ENCODE measurements at places on chromosomes 12 and 14.

GRCh38 chr12:49937639-49938300 lies 12.8 kb upstream of the AQP2 start:
- no peak for DNase-seq

GRCh38 chr12:39443081-39443928 lies at the start of gene KIF21A:
KIF21A (minus strand) TSS chr12:39443120; CDS start chr12:39442970, 150 bp downstream.
- peak; percentile 83 for DNase-seq

DNA sequence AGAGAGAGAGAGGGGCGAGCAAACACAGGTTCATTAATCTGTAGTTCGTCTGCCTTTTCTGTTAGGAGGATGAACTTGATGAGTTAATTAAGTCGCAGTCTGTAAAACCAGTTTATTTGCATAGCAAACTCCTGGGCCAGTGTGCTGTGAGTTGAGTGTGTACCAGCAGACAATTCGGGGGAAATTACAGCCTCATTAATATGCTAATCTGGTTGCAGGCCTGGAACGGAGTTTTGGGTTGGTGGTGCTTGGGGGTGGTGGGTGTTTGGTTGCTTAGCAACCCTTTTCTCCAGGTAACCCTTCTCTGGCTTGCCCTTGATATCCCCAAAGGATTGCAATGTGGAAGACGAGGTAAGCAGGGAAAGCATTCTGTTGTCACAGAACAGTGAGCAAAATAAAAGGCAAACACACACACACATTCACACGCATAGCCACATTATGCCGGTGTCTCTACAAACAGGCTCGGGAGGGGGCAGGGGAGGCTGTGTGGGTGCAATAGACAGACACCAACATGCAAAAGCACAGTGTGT lies 29.2 kb upstream of the LHX5 start:
- DNase-seq = no peak

- DNase-seq = no peak
These were observed 40.1 kb downstream of the ZNF664 start for GRCh38 chr12:124013073-124013472.

- no peak for DNase-seq
These were observed 66.5 kb downstream of the BHLHE41 start for GRCh38 chr12:26058308-26058707.

DNA sequence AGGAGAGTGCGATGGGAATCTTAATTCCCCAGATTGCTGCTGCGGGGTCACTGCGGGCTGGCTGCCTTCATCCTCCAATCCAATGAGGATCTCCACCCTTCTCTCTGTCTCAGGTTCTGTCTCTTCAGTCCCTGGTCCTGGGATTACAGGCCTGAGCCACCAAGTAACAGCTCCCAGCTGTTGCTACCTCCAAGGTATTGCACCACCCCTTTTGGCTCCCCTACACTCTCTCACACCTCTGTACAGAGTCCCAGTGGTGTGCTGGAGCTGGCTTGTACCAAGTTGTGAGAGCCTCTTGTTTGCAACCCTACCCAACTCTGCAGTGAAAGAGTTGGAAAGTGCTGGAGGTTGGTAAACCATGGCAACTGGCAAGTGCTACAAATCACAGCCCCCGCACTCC lies 10.0 kb upstream of the RILPL1 start:
- DNase-seq = no peak

DNA sequence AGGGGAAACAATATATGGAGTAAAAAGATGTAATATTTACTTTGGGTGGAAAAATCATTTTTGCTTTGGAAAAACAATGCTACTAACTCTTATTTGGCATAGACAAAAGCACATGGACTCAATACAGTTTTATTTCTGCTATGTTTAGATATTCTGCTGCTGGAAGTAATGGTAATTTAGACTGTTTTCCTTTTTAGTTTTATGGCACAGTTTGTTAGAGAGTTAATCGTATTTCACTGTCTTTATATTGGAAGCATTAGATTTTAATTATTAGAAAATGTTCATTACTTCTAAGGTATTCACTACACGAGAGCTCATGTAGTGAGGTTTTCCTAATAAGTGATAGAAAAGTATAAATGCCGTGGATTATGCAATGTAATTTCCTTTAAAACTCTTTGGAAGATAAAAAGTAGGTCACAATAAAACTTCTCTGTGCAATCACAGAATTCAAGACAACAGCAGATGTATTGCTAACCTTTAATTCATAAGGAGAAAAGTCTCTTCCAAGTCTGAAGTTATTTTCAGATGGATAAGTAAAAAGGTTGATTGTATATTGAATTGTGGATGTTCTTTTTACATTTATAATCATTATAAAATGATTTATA lies 851.8 kb downstream of the TMTC2 start:
- DNase-seq = no peak

DNA sequence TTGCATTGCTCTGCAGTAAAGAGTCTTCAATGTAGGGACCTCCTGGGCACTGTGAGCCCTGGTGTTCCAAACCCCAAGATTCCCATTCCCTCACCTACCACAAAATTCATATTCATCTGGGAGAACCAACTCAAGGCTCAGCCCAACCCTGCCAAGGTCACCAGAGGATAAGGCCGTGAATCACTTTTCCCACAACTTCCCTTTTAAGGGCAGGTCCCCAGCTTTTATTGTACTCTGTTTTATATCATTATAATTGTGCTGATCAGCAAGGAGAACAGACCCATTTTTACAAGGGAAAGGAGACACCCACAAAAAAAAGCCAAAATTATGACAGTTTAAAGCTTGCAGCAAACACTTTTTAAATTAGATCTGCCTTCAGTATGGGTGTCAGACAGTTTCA lies 363.0 kb upstream of the FKBP4 start:
- no peak for DNase-seq

DNA sequence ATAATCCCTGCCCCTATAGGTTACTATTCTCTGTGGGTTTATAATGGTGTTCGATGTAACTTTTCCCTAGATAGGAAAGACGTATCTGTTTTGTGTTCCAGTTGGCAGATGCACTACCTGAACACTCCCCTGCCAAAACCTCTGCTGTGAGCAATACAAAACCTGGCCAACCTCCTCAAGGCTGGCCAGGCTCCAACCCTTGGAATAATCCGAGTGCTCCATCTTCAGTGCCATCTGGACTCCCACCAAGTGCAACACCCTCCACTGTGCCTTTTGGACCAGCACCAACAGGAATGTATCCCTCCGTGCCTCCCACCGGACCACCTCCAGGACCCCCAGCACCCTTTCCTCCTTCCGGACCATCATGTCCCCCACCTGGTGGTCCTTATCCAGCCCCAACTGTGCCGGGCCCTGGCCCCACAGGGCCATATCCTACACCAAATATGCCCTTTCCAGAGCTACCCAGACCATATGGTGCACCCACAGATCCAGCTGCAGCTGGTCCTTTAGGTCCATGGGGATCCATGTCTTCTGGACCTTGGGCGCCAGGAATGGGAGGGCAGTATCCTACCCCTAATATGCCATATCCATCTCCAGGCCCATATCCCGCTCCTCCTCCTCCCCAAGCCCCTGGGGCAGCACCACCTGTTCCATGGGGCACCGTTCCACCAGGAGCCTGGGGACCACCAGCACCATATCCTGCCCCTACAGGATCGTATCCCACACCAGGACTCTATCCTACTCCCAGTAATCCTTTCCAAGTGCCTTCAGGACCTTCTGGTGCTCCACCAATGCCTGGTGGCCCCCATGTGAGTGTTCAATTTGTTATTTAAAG lies 11.3 kb downstream of the MAPK1IP1L start:
- DNase-seq = no peak

GRCh38 chr12:93519859-93520258 lies 52.5 kb downstream of the MRPL42 start:
- no peak for DNase-seq

- DNase-seq = no peak
These were observed 6.4 kb downstream of the SLC2A13 start for GRCh38 chr12:40099423-40099853.

- DNase-seq = no peak
These were observed 38.5 kb downstream of the PTGER2 start for GRCh38 chr14:52352569-52352968.

DNA sequence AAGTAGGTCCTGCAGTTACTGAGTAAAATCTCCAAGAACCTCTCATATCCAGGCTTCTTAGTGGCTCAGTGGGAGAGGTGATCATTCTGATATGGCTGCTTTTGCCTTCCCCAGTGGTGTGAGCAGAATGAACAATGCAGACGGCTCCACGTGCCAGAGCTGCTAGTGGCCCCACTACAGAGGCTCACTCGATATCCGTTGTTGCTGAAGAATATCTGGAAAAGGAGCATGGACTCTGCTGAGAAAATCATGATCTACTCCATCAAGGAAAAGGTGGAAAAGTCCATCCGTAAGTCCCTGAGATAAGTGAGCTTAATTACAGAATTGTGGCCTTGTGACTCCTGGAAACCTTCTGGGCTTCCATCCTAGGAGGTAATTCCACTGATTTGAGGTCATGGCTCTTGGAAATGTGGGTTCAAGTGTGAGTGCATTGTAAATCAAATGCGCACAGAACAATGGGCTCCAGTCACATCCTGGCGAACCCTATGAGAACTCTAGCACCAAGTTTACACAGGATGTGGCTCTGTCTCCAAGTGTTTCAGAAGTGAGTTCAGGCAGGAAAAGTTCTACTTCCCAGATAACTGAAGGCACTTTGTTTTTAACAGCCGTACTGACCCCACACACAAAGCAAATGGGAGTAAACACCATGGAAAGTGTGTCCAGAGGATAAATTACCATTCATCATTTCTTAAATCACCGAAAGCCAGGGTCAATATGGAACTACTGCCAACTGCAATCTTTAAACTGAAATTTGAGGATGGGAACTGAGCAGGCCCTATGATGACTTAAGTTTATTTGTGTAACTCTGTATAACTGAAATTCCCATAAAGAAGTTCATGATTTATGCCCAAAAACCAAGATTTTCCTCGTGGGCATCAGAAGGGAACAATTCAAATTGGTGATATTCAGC lies 51.4 kb downstream of the PLEKHG7 start:
- DNase-seq = no peak

GRCh38 chr12:100193085-100193484 lies 7.5 kb upstream of the ACTR6 start:
- no peak for DNase-seq

- no peak for DNase-seq
These were observed 10.5 kb downstream of the MBD6 start for GRCh38 chr12:57533108-57533507.

DNA sequence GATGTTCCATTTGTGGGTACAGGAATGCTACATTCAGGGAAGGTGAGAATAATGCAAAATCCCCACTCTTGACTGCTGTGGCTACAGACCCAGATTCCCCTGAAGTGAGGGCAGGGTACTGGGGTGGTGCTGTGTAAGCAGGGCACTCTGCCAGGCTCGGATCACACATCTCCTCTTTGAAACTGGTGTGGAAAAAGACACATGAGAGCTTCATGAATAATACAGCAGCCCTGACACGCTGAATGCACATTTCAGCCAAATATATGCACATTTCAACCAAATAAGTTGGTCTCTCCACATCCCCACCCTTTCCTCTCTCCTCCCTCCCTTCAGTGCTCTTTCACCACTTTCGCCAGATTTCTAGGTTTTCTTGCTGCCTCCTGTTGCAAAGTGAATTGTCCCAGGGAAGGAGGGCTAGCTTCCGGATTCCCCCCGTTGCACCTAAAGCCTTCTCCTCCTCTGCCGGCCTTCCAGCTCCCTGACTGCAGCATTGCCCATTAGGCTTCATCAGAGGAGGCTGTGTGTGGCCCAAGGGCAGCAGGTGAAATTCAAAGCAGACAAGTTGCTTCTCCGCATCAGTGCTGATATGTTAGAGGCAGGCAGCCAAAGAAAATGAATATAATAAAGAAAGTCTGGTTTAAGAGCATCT lies 118.2 kb upstream of the TMCC3 start:
- DNase-seq = no peak

GRCh38 chr12:94103986-94104385 lies 44.4 kb upstream of the PLXNC1 start:
- no peak for DNase-seq

DNA sequence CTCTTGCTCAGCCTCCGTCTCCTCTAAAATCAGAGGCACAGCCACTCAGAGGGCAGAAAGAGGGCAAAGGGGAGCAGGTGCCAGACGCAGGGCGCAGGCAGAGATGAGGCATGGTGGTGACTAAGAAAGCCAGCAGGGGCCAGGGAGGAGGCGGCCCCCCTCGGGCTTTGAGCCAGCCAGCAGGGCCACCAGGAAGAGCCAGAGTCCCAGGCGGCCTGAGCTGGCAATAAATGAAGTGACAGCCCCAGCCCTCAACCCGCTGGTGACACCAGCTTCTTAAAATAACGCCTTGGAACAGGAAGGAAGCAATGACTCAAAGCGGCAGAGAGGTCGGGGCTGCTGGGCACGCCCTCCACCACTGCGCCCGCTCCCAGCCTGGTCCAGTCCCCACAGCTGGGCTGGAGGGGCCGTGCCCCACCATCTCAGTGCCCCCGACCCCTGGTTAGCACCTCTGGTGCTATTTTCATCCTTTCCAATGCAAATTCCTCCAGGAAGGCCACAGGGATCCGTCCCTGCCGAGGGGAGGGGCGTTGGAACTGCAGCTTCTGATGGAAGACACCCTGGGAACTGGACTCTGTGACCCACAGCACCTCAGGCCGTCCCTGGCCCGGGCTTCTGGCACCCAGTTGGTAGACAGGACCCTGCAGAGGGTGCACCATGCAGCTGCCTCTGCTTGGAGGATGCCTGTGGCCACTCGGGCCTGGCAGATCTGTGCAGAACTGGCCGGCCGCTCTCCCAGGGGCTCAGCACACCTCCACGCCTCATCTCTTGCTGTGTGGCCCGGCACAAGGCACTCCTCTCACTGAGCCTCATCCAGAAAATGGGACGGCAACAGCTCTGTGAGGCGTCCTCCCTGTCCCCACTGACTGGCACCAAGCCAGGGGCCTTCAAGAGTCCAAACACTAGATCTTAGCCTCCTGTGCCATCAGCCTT lies 113.7 kb downstream of the NCOR2 start:
- DNase-seq = peak; percentile 70

- DNase-seq = no peak
These were observed 413.1 kb downstream of the ZFP36L1 start for GRCh38 chr14:68379510-68380328.

GRCh38 chr12:18066666-18067065 lies 23.3 kb downstream of the RERGL start:
- no peak for DNase-seq

GRCh38 chr12:21888276-21888863 lies 52.9 kb downstream of the ABCC9 start:
- no peak for DNase-seq

DNA sequence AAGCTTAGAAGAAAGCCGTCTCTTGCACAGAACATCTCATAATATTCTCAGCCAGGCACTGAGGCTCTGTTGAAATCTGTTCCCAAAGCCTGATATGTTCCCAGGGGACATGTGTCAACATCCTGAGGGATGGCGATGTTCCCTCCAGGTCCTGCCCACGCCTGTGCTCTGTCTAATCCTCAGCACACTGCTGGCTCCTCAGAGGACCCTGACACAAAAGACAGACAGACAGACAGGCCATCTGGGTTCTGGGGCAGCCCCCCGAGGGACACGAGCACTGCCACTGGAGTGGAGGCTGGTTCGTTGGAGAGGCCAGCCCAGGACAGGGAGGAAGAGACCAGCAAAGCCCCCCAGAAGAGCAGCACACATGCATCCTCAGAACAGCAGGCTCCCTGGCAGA lies 27.8 kb downstream of the CHGA start:
- DNase-seq = no peak

DNA sequence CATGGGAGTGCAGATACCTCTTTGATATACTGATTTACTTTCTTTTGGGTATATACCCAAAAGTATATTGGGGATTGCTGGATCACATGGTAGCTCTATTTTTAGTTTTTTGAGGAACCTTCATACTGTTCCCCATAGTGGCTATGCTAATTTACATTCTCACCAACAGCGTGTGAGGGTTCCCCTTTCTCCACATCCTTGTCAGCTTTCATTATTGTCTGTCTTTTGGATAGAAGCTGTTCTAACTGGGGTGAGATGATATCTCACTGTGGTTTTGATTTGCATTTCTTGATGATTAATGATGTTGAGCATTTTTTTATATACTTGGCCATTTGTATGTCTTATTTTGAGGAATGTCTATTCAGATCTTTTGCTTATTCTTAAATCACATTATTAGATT lies 44.1 kb upstream of the JDP2 start:
- DNase-seq = no peak
